Amniotic stem cell (primary cell): ENCODE measurements at places on chromosomes 2 and 18.

DNA sequence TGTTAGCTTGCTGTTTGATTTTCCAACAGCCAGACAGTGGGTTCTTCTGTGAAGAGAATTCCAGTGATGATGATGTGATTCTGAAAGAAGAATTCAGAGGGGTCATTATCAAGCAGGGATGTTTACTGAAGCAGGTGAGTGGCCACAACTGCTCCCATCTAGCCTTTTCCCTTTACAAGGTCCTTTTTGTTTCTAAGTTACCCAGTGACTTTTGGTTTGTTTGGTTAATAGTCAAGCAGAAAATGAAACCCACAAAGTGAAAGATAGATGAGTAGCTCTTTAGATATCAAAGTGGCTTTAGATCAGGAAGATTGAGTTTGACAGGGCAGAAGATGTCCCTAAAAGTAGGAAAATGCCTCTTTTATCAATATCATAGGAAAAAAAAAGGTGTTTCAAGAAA lies 23.3 kb downstream of the PLEK start:
- DNase-seq, result no peak

DNA sequence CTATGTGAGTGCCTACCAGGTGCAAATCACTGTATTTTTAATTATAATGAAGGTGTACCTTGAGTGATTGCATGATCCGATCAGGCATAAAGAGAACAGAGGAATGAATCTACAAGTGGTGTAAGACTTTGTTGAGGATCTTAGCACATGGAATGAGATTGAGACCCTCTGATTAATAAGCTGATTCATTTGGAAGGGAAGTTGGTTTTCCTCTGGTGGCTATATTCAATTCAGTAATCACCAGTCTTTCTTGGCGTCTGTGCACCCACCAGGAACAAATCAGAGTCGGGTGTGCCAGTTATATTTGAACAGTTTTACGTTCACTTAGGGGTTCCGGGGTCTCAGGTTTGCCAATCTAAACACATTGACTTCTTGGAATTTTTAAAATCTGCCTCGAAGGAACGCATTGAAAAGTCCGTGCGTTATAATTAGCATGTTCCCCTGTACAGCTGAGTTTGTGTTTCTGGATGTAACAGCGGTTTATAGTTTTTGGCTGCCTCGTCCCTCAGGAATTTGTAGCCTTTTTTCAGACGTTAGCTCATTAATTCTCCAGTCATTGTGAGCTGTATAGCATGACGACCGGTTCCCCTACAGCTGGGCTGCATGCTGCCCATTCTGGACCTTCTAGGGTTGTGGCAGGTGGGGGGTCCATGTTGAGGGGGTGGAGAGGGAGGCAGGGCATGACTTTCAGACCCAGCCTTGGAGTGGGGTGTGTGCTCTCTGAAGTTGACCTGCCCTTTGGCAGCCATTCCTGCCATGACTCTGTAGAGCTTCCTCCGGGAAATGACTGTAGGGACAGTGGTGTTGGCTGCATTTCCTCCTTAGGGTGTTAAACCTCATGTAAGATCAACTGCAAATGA lies 20.3 kb downstream of the MYO1B start:
- no peak for DNase-seq

DNA sequence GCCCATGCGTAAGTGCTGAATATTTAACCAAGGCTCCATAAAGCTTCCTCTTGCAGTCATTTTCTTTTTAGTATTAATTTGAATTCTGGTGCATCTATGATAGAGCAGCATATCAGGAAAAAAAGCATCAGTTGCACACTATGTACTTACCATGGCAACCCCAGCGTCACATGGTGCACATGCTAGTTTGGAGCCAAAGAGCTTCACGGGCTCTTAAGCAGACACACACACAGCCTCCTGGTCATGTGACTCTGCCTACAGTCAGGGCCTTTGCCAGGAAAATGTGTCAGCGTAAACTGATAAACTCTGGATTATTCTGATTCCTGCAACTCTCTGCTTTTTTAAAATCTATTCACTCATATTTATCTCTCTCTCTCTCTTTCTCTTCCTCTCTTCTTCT lies 30.2 kb downstream of the NYAP2 start:
- no peak for DNase-seq

DNA sequence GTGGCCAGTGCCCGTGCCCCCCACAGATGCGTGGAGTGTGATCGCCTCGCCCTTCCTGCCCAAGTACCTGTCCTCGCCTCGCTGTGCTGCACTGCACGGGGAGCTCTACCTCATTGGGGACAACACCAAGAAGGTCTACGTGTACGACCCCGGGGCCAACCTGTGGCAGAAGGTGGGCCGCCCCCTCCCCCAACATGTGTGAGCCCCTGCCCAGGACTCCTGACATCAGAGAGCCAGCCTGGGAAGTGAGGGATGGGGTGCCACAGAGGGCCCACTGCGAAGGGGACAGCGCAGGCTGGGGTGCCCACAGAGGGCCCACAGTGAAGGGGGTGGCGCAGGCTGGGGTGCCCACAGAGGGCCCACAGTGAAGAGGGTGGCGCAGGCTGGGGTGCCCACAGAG lies 9.8 kb upstream of the ERFE start:
- DNase-seq, result no peak

GRCh38 chr2:134027980-134028379 lies 225.9 kb upstream of the MGAT5 start:
- DNase-seq, result no peak

DNA sequence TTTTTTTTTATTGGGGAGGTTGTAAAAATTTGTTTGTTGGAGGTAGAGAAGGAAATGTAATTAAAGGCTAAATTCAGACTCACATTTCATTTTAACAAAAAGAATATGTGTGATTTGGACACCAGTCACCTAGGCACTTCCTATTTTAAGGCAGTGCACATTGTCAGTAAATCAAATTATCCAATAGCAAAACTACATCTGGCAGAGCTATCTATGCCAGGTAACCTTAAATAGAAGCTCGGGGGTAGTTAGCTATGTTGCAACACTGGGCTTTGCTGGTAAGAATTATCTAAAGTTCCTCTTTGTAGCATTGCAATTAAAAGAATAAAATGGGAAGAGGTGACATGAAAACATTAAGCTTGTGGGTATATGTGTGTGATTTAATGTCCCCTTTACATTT lies 1064.4 kb upstream of the ZEB2 start:
- no peak for DNase-seq
